Activated naive CD8-positive, alpha-beta T cell treated with anti-CD3 and anti-CD28 coated beads, Interleukin-2, amount 10 ng/mL, durations not matched to agents 7 days and 5 days (primary cell): ENCODE measurements at places on chromosomes 7 and 10. TPM values are rescaled to one million over a fixed set of nuclear protein-coding genes. Genes with fewer than 3 reads are reported as not detected.

GRCh38 chr10:77156406-77156879 is 481.2 kb downstream of the KCNMA1 start:
- DNase-seq = no peak
- no peaks in the 10 kb centered on the region for H3K36me3 ChIP-seq
- no peak overlapping the region for H3K27ac ChIP-seq
- no peak overlapping the region for H3K4me3 ChIP-seq
- H3K27me3 ChIP-seq = peaks cover 9% of the 10 kb centered on the region

The NANOS1 gene
- total RNA-seq = 0.55 TPM

The METTL27 gene
- 0.69 TPM for total RNA-seq

The PNLIPRP2 gene
- total RNA-seq = not detected

The ARHGEF35 gene
- total RNA-seq = 2.5 TPM
